ENCODE measurements at places on chromosomes 7 and 10.

- no peak for DNase-seq
These were observed 118.2 kb upstream of the ZNF746 start for GRCh38 chr7:149615690-149616270.

DNA sequence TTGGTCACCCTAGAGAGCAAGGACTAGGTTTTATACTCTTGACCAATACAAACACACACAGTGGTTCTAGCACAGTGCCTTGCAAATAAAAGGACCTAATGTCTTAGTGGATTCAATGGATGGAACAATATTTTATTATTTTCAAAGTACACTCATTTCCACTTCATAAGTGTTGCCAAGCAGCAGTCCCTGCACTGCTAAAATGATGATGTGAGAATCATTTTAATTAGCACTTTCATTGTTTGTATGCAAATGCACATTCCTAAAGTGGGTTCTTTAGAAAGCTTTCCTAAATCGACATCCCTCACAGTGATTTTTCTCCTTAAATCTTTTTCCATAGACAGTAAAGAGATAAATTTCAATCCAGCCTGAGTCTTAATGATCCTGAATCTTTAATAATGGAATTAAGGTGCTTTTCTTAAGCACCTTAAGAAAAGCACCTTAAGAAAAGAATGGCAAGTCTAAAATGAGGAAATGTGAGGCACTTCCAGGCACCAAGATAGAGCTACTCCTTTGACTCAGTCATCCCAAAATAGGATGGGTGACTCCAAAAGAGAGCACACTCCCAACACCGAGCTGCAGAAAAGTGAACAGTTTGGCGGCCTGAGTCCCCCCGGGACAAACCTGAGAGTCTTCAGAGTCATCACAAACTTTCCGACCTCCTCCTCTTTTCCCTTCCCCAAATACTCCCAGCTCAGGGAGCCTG is 84.5 kb downstream of the SORBS1 start:
- no peak for DNase-seq

- no peak for DNase-seq
These were observed 115.7 kb downstream of the CYTH3 start for GRCh38 chr7:6156734-6157133.

GRCh38 chr10:130459011-130459410 is 322.8 kb downstream of the GLRX3 start:
- no peak for DNase-seq

DNA sequence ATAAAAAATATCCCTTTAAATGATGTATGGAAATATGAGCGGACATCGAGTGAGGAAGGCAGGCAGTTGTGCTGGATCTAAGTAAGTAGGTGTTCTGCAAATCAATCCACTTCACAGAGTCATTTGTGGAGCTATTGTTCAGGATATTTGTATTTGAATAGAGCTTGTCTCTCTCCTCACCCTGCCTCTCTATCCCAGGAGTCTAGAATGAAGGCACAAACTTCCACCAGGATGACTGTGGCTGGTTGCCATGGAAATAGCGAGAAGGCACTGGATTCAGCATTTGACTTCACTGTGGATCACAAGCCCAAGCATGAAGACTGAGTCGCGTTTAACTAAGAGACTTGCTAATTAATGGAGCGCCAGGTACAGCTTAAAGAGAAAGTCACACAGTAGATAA is 53.2 kb downstream of the NPY start:
- DNase-seq: no peak

GRCh38 chr10:11713186-11713743 is 28.9 kb upstream of the ECHDC3 start:
- DNase-seq: peak; percentile 41

DNA sequence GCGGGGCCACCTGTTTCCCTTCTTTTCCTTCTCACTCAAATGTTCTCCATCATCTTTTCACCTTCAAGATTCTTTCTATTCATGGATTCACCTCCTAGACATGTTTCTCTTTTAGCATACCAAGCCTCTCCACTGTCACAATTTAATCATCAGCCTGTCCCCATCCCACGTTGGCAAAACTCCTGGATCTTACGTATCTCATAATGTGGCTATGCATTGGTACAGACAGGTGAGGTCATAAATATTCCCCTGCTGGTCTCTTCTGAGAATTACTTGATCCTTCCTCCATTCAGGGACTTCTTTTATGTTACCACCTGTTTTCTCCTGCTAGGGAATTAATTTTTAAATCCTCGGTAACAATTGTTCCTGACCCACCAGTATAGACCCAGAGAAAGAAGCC is 262.6 kb upstream of the NEBL start:
- DNase-seq: no peak

DNA sequence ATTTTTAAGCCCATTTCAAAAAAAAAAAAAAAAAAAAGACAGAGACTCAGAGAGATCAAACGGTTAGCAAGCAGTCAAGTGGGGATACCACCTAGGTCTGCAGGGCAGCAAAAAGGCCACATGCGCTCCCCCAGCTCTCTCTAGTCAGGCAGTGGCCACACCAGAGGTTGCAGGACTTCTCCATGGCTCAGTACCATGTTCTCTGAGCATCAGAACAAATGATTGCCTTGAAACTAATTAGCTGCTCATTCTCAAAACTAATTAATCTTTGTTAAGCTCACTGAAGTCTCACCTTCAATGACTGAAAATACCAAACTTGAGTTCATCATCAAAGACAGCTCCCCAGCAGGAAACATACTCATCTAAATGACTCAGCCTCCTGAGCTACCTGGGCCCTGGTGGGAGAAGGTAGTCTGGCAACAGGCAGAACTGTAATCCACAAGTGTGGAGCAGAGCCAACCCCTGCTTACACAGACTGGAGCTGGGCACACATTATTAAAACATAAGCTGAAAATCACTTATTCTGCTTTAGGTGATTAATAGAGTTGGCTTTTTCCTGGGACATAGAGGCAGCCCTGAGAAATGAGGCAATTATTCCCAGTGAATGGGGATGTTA is 319.6 kb downstream of the GRID1 start:
- DNase-seq: no peak

- peak; percentile 72 for DNase-seq
These were observed 109.1 kb upstream of the TNRC18 start for GRCh38 chr7:5532536-5533335.

GRCh38 chr10:116055252-116055916 is 217.6 kb downstream of the GFRA1 start:
- no peak for DNase-seq

- DNase-seq: no peak
These were observed 52.6 kb downstream of the INPP5A start for GRCh38 chr10:132590094-132590751.

- DNase-seq: no peak
These were observed 26.7 kb upstream of the MKI67 start for GRCh38 chr10:128152741-128153580.

DNA sequence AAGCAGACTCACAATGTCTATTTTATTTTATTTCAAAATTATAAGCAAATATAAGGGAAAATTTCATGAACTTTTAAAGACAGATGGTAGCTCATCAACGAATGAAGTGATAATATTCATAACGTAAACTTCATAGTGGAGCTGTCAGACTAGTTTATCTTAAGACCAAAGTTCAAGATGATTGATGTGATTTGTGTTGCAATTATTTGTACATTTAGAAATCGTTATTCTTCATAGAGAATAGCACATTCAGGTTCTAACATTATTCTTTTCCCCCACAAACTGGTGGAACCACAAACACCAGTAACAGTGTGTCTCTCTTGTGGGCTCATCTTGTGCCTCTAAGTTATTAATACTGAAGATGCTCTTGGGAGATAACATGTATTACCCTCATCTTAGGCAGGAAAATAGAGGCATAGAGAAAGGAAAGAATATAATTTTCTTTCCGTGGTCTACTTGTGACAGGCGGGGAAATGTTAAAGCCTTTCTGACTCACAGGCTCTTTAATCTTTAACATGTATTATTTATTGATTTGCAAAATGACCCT is 37.0 kb downstream of the CCSER2 start:
- no peak for DNase-seq
